ENCODE measurements at places on chromosomes 2 and 18.

DNA sequence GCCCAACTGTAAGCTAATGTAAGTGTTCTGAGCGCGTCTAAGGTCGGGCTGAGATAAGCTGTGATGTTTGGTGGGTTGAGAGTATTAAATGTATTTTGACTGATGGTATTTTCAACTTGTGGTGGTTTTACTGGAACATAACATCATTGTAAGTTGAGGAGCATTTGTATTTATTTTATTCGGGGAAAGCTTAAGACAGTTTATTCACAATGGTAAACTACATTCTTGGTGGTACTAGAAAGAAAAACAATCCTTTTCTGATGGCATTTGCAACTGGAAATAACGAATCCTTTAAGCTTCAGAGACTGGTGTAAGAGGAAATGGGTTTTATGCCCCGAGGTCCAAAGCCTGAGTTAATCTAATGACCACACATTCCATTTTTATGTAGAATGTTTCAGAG is 283.3 kb upstream of the NETO1 start:
- no peak for DNase-seq

- no peak for DNase-seq
These were observed 13.1 kb upstream of the SCN1A start for GRCh38 chr2:166140932-166141331.

DNA sequence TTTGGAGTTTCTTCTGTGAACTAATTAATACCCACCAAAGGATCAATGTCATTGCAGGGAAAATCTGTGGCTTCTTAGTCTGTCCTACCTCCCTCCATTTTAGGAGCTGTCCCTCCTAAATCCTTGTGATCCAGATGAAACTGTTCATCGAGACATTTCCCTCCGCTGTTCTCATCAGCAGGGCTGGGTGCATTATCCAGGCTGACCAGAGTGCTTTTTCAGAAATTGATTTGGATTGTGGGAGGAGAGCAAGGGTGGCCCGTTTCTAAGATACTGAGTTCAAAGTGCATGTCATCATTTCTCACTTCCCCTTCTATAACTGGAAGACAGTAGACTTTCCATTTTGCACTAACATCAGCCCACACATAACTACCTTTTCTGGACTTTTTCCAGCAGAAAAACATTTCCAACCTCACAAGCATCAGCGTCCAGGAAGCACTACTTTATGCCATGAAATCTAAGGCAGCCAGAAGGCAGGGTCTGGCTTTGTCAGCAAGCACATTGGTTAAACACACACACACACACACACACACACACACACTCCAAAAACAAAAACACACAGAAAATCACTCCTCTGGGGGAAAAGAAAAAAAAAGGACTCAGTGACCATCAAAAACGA is 94.1 kb downstream of the ANKRD44 start:
- DNase-seq = no peak

DNA sequence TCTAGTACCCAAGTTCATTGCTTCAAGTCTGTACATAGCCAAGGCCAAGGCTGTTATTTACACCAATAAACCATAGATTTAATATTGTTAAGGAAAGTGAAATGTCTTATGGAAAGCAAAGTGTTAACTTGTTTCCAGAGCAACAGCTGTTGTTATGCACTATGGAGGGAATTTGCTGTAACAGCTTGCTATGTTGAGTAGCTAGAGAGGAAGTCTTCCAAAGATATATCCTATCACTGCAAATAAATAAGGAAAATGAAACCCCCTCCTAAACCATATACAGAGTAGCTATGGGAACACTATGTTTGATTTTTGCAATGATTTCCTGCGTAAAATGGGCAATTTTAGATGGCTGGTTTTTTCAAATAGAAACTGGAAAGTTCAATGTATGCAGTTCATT is 21.1 kb downstream of the TMEM182 start:
- DNase-seq = no peak

DNA sequence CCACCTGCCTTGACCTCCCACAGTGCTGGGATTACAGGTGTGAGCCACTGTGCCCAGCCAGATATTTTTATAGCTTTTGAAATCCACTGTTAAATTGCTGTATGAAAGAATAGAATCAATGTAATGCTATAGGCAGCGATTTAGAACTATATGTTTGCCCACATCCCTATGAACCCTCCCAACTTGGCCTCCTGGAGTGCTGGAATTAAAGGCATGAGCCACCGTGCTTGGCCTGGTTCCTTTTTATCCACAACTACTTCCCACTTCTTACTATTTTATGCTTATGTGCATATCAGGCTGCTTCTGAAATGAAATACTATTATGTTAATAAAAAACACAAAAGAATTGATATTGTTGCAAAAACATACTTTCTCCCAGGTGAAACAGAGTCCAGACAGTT is 11.6 kb upstream of the PTPN2 start:
- DNase-seq = no peak

GRCh38 chr2:39730276-39730675 is 48.8 kb downstream of the THUMPD2 start:
- no peak for DNase-seq

- no peak for DNase-seq
These were observed 143.9 kb upstream of the SLC39A10 start for GRCh38 chr2:195513119-195513518.

DNA sequence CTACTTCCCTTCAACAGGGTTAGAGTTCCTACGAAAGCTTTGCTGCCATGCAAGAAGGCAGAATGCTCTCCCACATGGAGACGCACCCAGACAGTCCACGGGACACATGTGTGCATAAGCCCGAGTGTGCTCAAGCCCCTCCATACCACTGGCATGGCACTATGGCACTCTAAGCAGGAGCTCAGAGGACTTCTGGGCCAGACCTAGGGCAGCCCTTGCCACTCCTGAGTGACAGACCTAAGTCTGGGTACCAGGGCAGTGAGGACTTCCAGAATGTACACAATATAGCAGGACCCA is 11.4 kb upstream of the ARID5A start:
- no peak for DNase-seq

GRCh38 chr2:232449964-232450363 is 6.0 kb upstream of the ALPI start:
- DNase-seq = no peak

- no peak for DNase-seq
These were observed at the start of gene DYSF for GRCh38 chr2:71453404-71454220. Gene DYSF (plus strand): TSS chr2:71453561.

Measured in renal cortex interstitium (tissue), 15 donors.